Pancreas (tissue), 10 donors: ENCODE measurements at places on chromosomes 11 and 22. TPM values are rescaled to one million over a fixed set of nuclear protein-coding genes. Genes with fewer than 3 reads are reported as not detected.

NF2 gene
- total RNA-seq: 23.1 TPM

MUC5B gene
- 22.8 TPM for total RNA-seq

CNTF gene
- total RNA-seq: 0.51 TPM

CCDC87 gene
- total RNA-seq: 0.38 TPM

LARGE2 gene
- 14.0 TPM for total RNA-seq

- no peak for DNase-seq
- no peaks in the 10 kb centered on the region for H3K27me3 ChIP-seq
- no peak overlapping the region for H3K4me3 ChIP-seq
- no peak overlapping the region for H3K27ac ChIP-seq
- no peaks in the 10 kb centered on the region for H3K4me1 ChIP-seq
- H3K36me3 ChIP-seq: no peaks in the 10 kb centered on the region
Measured at GRCh38 chr11:48114740-48115139, 101.9 kb upstream of the OR4B1 start.

DNA sequence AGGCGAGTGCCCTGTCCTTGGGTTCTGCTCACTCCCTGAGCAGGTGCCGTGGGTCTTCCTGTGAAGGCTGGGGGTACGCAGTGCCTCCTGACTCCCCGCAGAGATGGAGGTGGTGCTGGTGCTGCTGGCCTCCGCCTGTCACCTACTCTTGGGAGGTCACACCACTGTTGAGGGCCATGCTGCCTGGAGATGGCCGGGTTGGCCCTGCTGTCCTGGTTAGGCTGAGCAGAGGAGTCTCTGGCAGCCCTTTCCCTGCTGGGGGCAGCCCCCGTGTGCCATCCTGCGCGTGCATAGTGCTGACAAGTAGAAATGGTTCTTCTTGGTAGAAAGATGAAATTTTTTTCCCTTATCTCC lies 49.6 kb downstream of the MUC6 start:
- H3K4me3 ChIP-seq: no peak overlapping the region
- H3K27ac ChIP-seq: no peak overlapping the region
- H3K4me1 ChIP-seq: no peaks in the 10 kb centered on the region
- no peak for DNase-seq

- no peak for DNase-seq
- no peaks in the 10 kb centered on the region for H3K27me3 ChIP-seq
- H3K4me3 ChIP-seq: no peak overlapping the region
- H3K36me3 ChIP-seq: no peaks in the 10 kb centered on the region
Measured at GRCh38 chr22:27194096-27194748, 536.8 kb downstream of the MIAT start.

DNA sequence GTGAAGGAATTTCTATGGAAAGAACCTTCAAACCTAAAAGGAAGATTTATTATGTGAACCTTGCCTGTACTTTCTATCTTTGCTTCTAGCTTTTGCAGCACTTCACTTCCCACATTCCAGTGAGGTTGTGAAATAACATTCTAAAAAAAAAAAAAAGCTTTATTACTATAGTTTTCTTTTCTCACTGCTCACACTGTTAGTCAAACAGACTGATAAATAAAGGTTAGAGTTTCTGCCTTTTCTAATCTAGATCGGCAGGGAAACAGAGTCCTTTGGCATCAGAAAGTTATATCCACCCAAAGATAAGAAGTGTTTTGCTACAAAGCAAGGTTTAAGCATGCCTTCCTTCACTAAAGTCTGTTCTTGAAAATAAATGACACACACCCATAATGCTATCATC lies 2.8 kb downstream of the AAMDC start:
- DNase-seq: no peak
- H3K27ac ChIP-seq: peak overlapping the region; percentile 42
- H3K4me3 ChIP-seq: no peak overlapping the region
- no peaks in the 10 kb centered on the region for H3K27me3 ChIP-seq
- H3K4me1 ChIP-seq: peaks cover 9% of the 10 kb centered on the region

DNA sequence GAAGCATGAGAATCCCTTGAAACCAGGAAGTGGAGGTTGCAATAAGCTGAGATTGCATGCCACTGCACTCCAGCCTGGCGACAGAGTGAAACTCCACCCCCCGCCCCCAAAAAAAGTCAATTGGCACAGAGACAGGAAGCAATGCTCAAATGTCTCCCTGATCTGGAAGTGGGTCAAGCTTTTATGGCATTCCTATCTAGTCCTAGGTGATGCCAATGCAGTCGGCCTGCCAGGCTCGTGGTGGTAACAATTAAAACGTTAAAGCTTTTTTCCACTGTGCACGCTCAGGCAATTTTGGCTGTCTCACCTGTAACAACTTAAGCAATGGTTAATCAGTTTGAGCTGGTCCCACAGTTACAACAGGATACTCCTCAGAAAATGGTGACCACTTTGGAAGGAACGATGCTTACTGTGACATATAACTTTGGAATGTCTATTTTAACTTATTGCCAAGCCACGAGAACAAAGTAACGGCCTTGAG lies 18.9 kb upstream of the PISD start:
- no peak overlapping the region for H3K4me3 ChIP-seq
- H3K4me1 ChIP-seq: peaks cover 2% of the 10 kb centered on the region
- H3K27ac ChIP-seq: peak overlapping the region; percentile 30
- no peaks in the 10 kb centered on the region for H3K36me3 ChIP-seq
- DNase-seq: no peak

GRCh38 chr11:10770626-10771254 lies 19.7 kb downstream of the CTR9 start:
- H3K4me3 ChIP-seq: no peak overlapping the region
- no peaks in the 10 kb centered on the region for H3K4me1 ChIP-seq
- no peaks in the 10 kb centered on the region for H3K27me3 ChIP-seq
- H3K36me3 ChIP-seq: peaks cover 32% of the 10 kb centered on the region
- peak; percentile 24 for DNase-seq

- no peak overlapping the region for H3K27ac ChIP-seq
- DNase-seq: no peak
- H3K4me1 ChIP-seq: no peaks in the 10 kb centered on the region
- H3K36me3 ChIP-seq: no peaks in the 10 kb centered on the region
Measured at GRCh38 chr11:72617080-72617762, 57.0 kb downstream of the PDE2A start.

DNA sequence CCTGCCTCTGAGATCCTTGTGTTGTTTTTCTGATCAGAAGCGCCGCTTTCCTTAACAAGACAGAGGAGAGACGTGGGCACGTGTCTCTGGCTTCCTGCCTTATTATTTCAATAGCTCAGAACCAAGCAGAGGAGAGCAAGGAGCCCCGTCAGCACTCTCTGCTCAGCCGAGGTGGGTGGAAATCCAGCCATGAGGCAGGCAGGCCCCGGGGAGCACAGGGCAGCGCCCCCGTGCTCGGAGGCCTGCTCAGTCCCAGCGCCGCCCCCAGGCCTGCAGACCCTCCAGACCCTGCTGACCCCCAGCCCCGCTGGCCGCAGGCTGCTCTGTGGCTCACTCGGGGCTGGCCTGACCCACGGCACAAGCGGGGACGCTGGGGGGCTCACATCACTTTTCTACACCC lies 162.8 kb downstream of the BRD1 start:
- DNase-seq: no peak
- no peaks in the 10 kb centered on the region for H3K36me3 ChIP-seq
- H3K27ac ChIP-seq: no peak overlapping the region
- H3K4me3 ChIP-seq: no peak overlapping the region
- no peaks in the 10 kb centered on the region for H3K4me1 ChIP-seq

GRCh38 chr11:130694488-130695045 lies 221.7 kb downstream of the SNX19 start:
- H3K4me3 ChIP-seq: no peak overlapping the region
- no peak overlapping the region for H3K27ac ChIP-seq
- no peaks in the 10 kb centered on the region for H3K4me1 ChIP-seq

DNA sequence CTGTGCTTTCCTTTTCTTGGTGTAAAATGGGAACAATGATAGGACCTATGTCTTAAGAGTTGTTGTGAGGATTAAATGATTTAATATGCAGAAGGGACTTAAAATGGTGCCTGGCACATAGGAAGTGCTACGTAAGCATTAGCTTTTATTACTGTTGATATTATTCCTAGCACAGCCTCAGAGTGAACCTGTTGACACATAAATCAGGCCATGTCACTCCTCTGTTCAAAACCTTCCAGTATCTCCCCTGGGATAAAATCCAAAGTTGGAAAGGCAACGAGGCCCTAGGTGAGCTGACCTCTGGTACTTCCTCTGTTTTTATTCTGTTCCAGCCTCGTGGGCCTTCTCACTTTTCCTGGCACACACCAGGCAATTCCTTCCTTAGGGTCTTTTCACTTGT lies 108.8 kb upstream of the CADM1 start:
- H3K4me3 ChIP-seq: no peak overlapping the region
- no peak for DNase-seq
- no peaks in the 10 kb centered on the region for H3K4me1 ChIP-seq
- no peak overlapping the region for H3K27ac ChIP-seq
- H3K36me3 ChIP-seq: no peaks in the 10 kb centered on the region
- no peaks in the 10 kb centered on the region for H3K27me3 ChIP-seq

DNA sequence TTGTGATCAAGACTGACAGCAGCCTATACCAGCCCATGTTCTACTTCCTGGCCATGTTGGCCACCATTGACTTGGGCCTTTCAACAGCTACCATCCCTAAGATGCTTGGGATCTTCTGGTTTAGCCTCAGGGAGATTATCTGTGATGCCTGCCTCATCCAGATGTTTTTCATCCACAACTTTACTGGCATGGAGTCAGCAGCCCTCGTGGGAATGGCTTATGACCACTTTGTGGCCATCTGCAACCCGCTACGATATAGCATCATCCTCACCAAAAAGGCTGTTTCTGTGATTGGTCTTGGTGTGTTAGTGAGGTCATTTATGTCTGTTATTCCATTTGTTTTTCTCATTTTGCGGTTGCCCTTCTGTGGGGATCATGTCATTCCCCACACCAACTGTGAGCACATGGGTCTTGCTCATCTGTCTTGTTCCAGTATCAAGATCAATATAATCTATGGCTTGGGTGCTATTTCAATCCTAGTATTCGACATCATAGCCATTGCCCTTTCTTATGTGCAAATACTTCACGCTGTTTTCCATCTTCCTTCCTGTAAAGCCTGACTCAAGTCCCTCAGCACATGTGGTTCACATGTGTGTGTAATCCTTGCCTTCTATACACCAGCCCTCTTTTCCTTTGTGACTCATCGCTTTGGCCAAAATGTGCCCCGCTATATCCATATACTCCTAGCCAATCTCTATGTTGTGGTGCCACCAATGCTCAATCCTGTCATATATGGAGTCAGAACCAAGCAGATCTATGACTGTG lies 23.6 kb downstream of the OR52E1 start:
- H3K27ac ChIP-seq: no peak overlapping the region
- no peak overlapping the region for H3K4me3 ChIP-seq
- H3K4me1 ChIP-seq: no peaks in the 10 kb centered on the region

DNA sequence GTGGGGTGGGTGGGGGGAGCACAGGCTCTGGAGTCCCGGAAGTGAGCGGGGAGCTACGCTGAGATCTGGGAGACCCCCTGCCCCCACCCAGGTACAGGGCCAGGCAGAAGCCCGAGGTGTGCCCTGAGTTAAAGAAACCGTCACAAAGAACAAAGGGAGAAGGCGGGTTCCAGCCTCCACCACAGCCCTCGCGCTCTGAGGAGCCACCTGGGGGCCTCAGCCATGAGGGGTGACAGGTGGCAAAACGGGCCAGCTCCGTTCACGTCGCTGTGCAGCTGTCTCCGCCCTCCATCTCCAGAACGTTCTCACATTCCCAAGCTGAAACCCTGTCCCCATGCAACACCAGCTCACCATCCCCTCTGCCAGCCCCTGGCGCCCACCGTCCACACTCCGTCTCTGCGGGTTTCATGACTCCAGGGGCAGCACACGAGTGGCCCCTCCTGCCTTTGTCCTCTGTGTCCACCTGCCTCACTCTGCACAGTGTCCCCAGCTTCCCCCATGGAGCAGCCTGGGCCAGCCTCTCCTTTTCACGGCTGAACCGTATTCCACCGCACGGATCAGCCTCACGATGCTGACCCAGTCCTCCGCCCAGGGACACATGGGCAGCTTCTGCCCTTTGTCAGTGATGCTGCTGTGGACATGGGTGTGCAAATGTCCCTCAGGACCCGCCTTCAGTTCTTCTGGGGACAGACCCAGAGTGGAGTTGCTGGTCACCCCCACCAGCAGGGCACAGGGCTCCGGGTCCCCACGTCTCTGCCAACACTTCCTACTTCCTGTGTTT lies 1.7 kb upstream of the MUC5B start:
- no peak overlapping the region for H3K4me3 ChIP-seq
- DNase-seq: peak; percentile 38
- no peak overlapping the region for H3K27ac ChIP-seq

DNA sequence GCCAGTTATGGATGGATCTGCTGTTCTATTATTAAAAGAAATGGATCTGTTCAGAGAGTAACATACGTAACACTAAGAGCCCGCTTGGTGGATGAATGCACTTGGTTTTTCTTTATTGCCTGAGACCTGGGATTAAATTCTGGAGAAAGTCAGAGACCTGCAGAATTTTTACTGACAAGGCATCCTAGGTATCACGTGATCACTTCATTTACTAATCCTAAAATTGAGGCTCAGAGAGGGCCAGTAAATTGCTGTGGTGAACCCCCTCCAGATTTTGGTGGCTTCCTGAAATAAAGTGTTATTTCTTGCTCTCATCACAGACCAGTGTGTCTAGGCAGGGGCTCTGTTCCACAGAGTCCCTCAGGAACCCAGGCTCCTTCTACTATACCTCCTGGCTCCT lies 187.9 kb upstream of the LARGE1 start:
- H3K4me1 ChIP-seq: no peaks in the 10 kb centered on the region
- no peak for DNase-seq
- H3K27me3 ChIP-seq: no peaks in the 10 kb centered on the region
- no peaks in the 10 kb centered on the region for H3K36me3 ChIP-seq
- no peak overlapping the region for H3K4me3 ChIP-seq

DNA sequence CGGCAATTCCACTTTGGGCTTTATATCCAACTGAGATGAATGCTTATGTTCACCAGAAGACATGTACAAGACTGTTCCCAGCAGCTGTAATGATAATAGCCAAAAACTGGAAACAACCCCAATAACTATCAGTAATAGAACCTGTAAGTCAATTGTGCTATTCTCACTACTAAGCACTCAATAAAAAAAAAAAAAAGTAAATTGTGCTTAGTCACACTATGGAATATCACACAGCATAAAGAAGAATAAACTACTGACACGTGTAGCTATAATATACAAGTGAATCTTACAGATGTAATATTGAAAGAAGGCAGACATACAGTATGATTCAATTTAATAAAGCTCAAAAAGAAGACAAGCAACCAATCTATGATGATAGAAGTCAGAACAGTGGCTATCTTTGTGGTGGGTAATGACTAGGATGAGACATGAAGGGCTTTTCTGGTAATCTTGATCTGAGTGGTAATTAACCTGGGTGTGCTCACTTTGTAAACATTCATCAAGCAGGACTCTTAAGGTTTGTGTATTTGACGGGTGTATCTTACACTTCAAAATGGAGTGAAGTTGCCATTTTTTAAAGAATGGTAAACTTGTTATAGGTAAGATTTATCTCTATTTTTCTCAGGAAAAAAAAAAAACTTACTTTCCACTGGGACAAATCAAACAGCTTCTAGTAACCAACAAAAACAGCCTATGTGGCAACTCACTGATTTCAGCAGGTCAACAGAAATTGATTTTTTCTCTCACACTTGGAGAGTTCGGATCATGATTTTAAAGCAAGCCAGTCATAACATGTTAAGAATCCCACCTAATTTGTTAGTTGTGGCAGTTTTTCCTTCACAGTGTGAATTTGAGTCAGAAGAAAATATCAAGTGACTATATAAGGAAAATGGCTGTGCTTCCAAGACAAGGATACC lies 84.2 kb downstream of the CCDC83 start:
- no peaks in the 10 kb centered on the region for H3K27me3 ChIP-seq
- no peaks in the 10 kb centered on the region for H3K4me1 ChIP-seq
- no peak overlapping the region for H3K27ac ChIP-seq

GRCh38 chr22:22045571-22046335 lies 63.2 kb upstream of the TOP3B start:
- H3K4me3 ChIP-seq: no peak overlapping the region
- no peak overlapping the region for H3K27ac ChIP-seq
- no peaks in the 10 kb centered on the region for H3K27me3 ChIP-seq
